ENCODE measurements at places on chromosomes 13 and 19.

- DNase-seq: no peak
Measured at GRCh38 chr13:100364591-100364990, 224.0 kb downstream of the GGACT start.

- no peak for DNase-seq
Measured at GRCh38 chr13:37014609-37015008, 14.0 kb downstream of the EXOSC8 start.

DNA sequence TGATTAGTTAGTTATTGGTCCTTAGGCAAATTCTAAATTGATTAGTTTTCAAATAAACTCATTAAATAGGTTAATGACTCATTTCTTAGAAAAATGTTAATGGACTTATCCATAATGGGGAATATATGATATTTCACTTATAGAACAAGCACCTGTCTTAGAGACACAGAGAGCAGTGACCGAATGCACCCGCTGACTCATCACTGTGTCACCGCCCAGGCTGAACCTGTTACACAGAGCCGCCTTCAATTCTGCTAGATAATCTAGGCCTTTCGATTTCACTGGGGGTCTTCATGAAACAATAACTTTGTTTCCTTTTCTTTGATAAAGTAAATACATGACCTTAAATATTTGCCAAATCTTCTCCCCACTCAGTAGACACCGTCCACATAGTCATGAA, 13.1 kb downstream of the IRS2 start:
- DNase-seq: no peak

DNA sequence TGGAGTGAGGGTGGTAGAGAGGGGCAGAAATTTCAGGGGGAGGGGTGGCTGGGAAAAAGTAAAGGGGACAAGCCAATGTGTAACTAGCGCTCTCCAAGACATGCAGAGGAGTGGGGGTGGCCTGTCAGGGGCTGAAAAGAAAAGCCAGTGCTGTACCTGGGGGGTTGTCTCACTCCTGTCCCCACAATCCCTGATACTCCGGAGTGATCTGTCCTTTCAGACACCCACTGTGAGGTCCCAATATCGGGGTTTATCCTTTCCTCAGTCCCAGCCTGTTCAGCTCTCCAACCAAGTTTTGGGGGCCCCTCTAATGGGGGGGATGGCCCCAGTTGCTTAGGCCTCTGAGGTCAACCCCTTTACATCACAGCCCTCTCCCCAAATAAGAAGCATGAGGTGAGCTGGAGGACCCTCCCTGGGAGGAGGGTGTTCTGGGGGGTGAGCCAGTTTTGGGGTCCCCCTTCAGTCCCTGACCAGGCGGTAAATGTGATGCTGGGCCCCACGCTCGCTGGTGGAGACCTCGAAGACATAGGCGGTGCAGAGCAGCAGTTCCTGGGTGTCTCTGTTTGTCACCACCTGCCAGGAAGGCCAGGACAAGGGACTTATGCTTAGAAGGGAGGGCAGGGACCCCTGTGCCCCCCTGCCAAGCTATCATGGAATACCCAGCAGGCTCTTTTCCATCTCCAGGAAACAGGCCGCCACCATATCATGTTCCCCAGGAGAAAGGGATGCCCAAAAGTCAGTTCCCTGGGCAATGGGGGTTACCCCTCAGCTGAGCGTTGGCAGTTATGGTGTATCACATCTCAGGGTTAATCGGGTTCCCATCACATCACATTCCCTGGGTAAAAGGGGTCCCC, 5.9 kb downstream of the CD37 start:
- DNase-seq: no peak

GRCh38 chr19:18951721-18952281, 10.8 kb upstream of the HOMER3 start:
- no peak for DNase-seq

DNA sequence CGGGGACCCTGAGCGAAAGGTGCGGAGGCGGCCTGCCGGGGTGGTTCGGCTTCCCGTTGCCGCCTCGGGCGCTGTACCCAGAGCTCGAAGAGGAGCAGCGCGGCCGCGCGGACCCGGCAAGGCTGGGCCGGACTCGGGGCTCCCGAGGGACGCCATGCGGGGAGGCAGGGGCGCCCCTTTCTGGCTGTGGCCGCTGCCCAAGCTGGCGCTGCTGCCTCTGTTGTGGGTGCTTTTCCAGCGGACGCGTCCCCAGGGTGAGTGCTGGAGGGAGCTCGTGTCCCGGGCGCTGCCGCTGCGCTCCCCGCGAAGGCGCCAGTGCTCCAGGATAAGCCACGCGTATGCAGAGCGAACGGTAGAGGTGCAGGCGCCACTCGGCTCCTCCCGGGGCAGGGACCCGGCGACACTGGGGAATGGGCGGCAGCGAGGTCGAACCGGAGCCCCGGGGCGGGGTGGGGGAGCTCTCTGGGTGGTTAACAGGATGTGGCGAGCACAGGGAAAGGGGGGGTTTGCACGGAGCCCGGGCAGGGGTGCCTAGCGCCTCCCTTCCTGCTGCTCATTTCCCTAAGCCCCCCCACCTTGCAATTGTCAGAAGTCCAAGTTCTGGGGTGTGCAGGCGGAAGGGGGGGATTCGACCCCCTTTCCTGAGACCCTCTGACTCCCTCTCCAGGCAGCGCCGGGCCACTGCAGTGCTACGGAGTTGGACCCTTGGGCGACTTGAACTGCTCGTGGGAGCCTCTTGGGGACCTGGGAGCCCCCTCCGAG, at the start of gene IL27RA:
TSS of gene IL27RA (plus strand) at position 44 of the 762 bp plus-strand sequence. CDS start at position 155, 111 bp downstream.
- DNase-seq: peak; percentile 34

DNA sequence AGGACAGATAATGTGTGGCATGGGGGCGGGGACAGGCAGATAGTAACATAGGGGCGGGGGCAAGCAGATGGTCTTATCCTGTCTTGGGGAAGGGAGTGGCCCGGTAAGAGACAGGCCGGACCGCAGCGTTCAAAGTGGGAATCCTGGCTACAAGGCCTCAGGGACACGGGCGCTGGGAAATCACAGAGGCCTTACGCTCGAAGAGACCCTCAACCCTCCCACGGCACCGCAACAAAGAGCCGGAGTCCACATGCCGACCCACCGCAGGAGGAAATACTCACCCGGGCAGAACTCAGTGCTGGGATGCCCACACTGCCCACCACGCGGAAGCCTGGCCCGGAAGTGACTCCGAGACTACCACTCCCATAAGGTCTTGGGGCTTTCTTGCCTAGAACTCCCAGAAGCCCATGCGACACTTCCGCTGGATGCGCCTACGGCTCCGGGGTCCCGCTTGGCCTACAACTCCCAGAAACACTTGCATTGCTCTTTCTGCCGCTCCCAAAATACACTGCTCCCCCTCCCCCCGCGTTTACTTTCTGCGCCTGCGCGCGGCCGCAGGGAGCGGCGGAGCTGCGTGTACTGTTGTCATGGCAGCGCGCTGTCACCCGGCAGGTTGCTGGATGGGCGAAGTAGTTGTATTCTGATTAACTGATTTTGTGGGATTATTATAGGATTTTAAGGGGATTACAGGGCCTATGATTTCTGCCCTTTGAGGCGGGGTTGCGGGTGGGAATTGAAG, at the start of gene CTU1:
TSS of gene CTU1 (minus strand) at position 344 of the 739 bp plus-strand sequence. CDS start 3,840 bp downstream, outside the sequence.
- peak; percentile 99 for DNase-seq

- no peak for DNase-seq
Measured at GRCh38 chr13:113946409-113947181, 27.3 kb downstream of the C13orf46 start.

DNA sequence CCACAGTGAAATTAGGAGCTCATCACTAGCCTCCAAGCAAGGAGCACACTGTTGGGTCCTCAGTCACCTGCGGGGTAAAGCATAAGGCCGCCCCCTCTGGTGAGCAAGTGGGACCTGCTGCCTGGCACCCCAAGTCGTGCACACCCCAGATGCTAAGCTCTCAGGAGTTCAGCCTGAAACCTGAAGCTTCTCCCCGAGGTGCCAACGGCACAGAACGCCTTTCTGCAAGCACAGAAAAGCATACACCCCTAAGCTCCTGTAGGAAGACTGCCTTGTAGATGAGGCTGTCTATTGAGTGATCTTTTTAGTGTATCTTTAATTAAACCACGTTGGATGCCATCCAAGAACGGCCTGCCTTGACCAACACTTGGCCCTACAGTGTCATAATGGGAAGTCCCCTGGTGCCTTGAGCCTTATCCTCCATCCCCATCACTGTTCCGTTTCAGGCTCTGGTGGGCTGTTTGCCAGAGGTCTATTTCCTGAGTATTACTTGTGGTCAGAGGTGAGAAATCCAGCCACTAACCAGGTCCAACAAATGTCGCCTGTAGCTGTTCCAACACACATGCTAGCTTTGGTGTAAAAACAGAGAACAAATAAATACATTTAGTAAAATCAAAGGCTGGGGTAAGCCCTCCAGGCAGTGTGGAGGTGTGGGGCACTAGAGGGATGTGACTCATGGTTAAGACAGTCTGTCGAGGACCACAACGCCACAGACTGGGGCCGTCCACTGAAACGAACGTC, 44.8 kb downstream of the C13orf42 start:
- no peak for DNase-seq

DNA sequence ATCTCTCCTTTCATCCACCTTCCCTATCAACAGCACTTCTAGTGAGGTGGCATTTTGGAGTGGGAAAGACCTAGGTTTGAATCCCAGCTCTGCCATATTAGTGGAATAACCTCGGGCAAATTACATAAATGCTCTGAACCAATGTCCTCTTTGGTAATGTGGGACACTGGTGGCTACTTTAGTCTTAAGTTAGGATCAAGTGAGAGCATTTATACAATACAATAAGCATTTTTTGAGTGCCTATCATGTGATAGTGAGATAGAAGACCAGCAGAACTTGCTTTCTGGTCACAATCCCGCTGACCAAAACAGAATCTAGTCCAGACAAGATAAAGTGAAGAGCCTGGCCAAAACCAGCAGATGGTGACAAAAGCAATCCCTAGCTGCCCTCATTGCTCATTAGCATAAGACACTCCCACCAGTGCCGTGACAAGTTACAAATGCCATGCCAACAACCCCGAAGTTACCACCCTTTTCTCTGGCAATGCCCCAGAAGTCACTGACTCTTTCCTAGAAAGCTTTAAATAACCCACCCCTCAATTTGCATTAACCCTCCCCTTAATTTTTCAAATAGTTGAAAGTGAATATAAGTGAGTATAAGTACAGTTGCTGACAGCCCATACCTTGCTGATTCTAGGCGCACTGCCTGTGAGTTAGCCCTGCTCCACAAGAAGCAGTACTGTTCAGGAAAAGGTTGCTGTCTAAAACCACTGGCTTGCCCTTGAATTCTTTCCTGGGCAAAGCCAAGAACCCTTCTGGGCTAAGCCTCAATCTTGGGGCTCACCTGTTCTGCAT, 28.9 kb upstream of the KPNA3 start:
- DNase-seq: no peak

GRCh38 chr19:47379381-47379938, 30.3 kb downstream of the DHX34 start:
- no peak for DNase-seq

GRCh38 chr13:73045031-73045430, 13.8 kb upstream of the KLF5 start:
- DNase-seq: no peak

DNA sequence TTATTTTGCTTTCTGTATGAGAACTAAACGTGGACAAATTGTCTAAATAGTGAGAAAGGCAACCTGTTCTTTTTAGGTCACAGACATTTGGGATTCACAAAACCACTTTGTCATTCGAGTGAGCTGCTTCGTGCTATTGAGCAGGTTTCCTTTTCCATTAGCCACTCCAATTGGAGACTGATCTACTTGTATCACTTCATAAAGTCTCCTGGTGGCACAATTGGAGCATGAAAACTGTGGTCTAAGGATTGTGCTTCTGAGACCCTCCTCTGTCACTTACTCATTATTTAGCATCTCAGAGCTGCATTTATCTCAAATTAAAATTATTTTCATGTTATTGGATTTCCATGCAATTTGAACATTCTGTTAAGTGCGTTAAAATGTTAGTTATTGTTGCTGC, 397.7 kb downstream of the TDRD3 start:
- DNase-seq: no peak

GRCh38 chr13:51153527-51153926, 42.5 kb upstream of the C13orf42 start:
- no peak for DNase-seq

DNA sequence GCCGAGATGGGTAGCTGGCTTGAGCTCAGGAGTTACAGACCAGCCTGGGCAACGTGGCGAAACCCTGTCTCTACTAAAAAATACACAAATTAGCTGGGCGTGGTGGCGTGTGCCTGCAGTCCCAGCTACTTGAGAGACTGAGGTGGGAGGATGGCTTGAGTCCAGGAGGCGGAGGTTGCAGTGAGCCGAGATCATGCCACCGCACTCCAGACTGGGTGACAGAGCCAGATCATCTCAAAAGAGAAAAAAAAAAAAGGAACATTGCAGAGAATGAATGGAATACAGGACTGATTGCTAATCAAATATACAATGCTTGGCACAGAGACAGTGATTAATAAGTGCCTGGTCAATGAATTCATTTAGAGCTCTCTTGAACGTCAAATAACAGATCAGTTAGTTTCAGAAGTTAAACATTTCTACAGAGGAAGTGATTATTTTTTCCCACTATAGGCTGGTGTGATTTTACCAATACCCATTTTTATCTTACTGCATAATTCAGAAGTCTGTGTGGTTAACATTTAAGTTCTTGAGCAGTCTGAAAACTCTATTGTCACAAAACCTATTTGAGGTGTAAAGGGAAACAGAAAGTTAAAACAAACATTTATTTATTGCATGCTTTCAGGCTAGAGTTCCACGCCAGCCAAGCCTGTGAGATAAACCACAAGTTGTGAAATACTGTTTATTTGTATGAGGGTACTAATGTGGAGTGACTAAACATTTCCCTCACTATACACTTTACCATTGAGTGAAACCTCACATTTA, 7.7 kb upstream of the TBC1D4 start:
- no peak for DNase-seq

- DNase-seq: peak; percentile 100
Measured at GRCh38 chr19:39390751-39391437, at the start of the genes MED29 and PAF1. Gene MED29 (plus strand): TSS chr19:39391378. CDS start chr19:39391423, 45 bp downstream. Gene PAF1 (minus strand): TSS chr19:39391106. CDS start chr19:39390864, 242 bp downstream.

DNA sequence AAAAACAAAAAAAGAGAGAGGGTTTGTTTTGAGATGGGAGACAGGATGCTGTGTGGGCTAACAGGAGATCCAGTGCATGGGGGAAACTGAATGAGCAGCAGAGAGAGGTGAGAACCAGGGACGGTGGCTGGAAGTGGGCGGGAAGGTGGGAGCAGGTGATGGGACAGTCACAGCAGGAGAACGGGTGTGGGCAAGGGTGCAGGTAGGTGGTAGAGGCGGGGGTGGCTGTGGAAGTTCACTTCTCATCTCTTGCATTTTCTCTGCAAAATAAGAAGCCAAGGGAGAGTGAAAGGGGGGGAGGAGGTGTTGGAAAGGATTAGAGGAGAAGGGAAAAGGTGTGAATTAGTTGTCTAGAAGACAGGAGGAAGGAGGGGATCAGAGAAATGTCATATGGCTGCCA, 21.9 kb downstream of the FBXO17 start:
- no peak for DNase-seq
